ENCODE measurements at places on chromosomes 5 and 9. TPM values are rescaled to one million over a fixed set of nuclear protein-coding genes. Genes with fewer than 3 reads are reported as not detected.

The TLE4 gene
- 150 TPM for total RNA-seq

The ARL14EPL gene
- total RNA-seq: not detected

The IFNA21 gene
- not detected for total RNA-seq

The ADGRD2 gene
- 0.10 TPM for total RNA-seq

All from mononuclear cell (primary cell).